ENCODE measurements at places on chromosomes 2 and 18. TPM values are rescaled to one million over a fixed set of nuclear protein-coding genes. Genes with fewer than 3 reads are reported as not detected.

DNA sequence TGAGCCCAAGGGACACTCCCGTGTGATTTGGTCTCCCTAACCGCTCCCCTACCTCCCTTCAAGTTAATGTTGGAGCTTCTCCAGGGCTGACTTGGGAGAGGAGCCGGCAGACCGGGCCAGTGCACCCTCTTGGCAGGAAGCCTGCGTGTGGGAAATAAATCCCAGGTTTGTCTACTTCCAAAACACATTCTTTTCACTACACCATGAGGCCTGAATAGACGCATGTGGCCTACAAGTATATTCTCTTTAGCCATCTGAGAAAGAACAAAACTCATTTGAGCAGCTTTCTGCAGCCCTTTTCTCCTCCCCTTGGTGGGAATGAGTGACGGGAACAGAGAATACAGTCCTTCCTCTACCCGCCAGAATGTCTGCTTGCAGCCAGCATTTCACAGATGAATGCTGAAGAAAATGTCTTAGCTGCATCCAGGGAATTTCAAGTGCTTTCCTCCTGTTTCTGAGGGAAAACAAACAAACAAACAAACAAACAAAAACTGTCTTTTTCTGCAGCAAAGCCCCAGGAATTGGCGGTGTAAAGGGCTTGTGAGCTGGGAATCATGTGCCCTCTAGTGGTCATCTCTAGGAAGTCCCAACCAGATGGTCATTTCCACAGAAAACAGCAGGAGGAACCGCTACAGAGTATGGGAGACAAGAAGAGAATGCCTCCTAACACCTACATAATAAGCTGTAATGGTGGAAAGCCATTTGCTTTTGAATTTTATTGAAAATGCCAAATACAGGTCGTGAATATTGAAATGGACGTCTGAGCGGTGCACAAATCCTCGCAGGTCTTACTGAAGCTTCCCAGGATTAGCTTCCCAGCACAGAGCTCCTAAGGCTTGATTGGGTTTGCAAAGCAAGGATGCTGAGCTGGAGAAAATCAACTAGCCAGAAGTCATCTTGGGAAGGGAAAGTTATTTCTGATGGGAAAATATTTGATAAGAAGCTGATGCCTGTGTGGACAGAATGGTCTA is 41.2 kb upstream of the DAPL1 start:
- H3K4me1 ChIP-seq, result no peaks in the 10 kb centered on the region
- H3K27me3 ChIP-seq, result peaks cover 8% of the 10 kb centered on the region
- H3K27ac ChIP-seq, result no peak overlapping the region
- DNase-seq, result peak; percentile 31
- H3K36me3 ChIP-seq, result no peaks in the 10 kb centered on the region

GRCh38 chr2:184162426-184162825 is 435.9 kb upstream of the ZNF804A start:
- no peaks in the 10 kb centered on the region for H3K36me3 ChIP-seq
- no peaks in the 10 kb centered on the region for H3K4me1 ChIP-seq
- no peak overlapping the region for H3K27ac ChIP-seq
- no peak for DNase-seq

- H3K27ac ChIP-seq, result no peak overlapping the region
- no peak overlapping the region for H3K4me3 ChIP-seq
- no peak for DNase-seq
- H3K27me3 ChIP-seq, result no peaks in the 10 kb centered on the region
- no peaks in the 10 kb centered on the region for H3K36me3 ChIP-seq
- H3K4me1 ChIP-seq, result no peaks in the 10 kb centered on the region
Measured at GRCh38 chr2:128378231-128379020, 59.8 kb upstream of the HS6ST1 start.

DNA sequence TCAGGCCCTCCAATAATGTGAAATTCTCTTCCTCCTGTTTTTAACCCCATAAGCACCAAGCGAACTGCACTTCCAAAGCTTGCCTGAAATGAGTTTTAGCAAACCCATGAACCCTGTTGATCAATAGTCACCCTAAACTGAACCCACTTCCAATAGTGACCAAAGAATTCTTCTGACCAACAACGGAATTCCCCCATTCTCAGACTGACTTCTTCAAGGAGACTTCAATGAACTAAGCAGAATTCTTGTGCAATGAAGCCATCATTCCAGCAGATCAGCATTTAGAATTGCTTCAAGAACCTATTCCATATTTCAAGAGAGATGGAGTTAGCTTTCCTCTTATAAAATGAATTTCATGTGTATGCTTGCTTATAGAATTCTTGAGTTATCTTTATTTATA is 176.9 kb upstream of the FN1 start:
- no peaks in the 10 kb centered on the region for H3K4me1 ChIP-seq
- H3K27ac ChIP-seq, result no peak overlapping the region
- no peaks in the 10 kb centered on the region for H3K36me3 ChIP-seq
- H3K27me3 ChIP-seq, result peaks cover 25% of the 10 kb centered on the region

DNA sequence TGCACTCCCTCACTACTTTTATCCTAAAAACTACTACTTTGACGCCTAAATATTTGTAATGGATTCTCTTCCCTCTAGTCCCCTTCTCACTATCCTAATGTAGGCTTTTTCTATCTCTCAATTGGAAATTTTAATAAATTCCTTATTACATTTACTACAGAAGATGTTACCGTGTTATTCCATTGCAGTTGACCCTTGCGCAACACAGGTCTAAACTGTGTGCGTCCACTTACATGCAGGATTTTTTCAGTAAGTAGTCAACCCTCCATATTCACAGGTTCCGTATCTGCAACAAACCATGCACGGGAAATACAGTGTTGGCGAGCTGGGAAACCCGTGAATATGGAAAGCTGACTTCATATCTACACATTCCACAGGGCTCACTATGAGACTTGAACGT is 239.8 kb downstream of the XIRP2 start:
- H3K36me3 ChIP-seq, result no peaks in the 10 kb centered on the region
- H3K27ac ChIP-seq, result no peak overlapping the region
- DNase-seq, result no peak
- H3K27me3 ChIP-seq, result no peaks in the 10 kb centered on the region
- H3K4me1 ChIP-seq, result no peaks in the 10 kb centered on the region

DNA sequence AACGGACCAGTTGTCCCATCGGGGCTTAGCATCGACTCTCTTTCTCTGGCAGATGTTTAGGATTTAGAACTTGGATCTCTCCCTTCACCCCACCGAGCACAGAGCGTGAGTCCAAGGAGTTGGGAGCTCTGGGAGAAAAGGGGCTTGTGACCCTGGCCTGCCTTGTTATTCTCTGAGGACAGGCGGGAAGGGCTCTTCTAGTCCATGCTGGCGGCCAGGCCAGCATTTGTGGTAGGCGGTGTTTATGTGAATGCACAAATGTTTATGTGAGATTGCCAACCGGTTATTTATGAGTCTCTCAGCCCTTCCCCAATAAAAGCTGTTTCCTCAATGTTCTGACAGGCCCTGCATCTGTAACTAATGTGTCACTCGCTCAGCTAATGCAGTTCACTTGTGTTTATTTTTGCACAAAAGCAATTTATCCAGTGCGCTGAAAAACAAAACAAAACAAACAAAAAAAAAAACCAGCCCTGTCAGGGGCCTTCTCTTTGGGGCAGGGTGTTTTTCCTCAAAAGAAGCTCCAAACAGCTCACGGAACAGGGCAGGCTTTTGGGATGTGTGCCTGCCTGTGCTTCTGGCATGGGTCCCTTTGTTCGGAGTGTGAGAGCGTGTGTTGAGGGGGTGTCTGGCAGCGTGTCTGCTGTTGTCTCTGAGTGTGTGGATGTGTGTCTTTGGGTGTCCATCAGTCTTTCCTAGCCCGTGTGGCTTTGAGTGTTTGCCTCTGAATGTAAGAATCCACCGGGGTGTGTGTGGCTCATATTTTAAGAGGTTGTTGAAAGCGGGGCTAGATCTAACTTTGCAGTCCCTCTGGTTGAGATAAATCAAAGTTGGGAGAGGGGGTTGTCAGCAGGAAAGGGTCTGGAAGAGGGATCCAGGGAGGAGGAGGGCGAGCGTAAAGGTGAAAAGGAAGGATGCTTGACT is 52.8 kb upstream of the HAAO start:
- H3K36me3 ChIP-seq, result no peaks in the 10 kb centered on the region
- no peak for DNase-seq
- H3K4me1 ChIP-seq, result no peaks in the 10 kb centered on the region
- H3K27me3 ChIP-seq, result no peaks in the 10 kb centered on the region
- H3K27ac ChIP-seq, result peak overlapping the region; percentile 4

DNA sequence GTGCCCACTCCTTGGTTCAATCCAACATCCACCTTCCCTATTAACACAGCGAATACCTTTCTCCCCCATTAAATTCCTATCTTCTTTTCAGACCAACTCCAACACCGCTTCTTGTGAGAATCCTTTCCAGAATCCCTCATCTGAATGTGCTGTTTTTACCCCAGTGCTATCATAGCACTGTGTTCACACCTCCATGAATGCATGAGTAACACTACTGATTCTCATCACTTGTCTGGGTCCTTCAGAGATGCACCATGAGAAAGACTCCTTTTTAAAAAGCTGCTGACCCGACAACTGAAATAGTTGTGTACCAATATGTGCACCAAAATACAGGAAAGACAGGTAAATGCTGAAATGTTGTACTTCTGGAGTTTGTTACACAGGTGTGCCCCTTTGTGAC is 18.8 kb downstream of the MGAT4A start:
- H3K27ac ChIP-seq, result peak overlapping the region; percentile 0
- H3K36me3 ChIP-seq, result no peaks in the 10 kb centered on the region
- no peak for DNase-seq
- no peak overlapping the region for H3K4me3 ChIP-seq
- H3K4me1 ChIP-seq, result peaks cover 58% of the 10 kb centered on the region
- no peaks in the 10 kb centered on the region for H3K27me3 ChIP-seq

- H3K27me3 ChIP-seq, result no peaks in the 10 kb centered on the region
- H3K36me3 ChIP-seq, result no peaks in the 10 kb centered on the region
- no peak overlapping the region for H3K4me3 ChIP-seq
- no peak overlapping the region for H3K27ac ChIP-seq
Measured at GRCh38 chr2:82665691-82666090, 1793.4 kb downstream of the SUCLG1 start.

- H3K36me3 ChIP-seq, result no peaks in the 10 kb centered on the region
- H3K27ac ChIP-seq, result no peak overlapping the region
- no peaks in the 10 kb centered on the region for H3K4me1 ChIP-seq
- H3K27me3 ChIP-seq, result peaks cover 5% of the 10 kb centered on the region
- no peak overlapping the region for H3K4me3 ChIP-seq
- no peak for DNase-seq
Measured at GRCh38 chr2:223102040-223102400, 50.0 kb downstream of the KCNE4 start.

DNA sequence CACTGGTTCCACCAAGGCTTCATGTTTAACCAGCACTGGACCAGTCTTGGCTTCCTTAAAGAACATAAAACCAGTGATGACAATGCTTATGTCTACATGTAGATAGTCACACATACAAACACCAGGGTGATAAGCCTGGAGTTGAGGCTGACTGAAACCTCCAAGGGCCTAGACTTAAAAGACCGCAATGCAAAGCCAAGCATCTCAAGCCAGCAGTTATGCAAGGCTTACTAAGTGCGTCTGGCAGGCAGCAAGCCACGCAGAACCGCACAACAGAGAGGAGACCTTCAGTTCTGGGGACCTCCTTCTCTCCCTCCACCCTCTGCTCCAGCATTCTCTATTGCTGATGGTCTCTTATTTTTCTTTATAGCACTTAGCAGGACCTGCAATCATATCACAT is 63.2 kb upstream of the ACAA2 start:
- no peak overlapping the region for H3K27ac ChIP-seq
- H3K36me3 ChIP-seq, result no peaks in the 10 kb centered on the region
- H3K4me3 ChIP-seq, result no peak overlapping the region
- H3K27me3 ChIP-seq, result peaks cover 11% of the 10 kb centered on the region
- no peaks in the 10 kb centered on the region for H3K4me1 ChIP-seq

DNA sequence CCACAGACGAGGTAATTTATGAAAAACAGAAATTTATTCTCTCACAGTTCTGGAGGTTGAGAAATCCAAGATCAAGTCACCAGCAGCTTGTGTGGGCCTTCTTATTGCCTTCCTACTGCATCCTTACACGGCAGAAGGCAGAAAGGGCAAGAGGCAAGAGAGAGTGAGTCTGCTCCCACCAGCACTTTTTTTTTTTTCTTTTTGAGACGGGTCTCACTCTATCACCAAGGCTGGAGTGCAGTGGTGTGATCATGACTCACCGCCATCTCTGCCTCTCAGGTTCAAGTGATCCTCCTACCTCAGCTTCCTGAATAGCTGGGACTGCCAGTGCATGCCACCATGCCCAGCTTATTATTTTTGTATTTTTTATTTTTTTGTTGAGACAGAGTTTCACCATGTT is 78.5 kb upstream of the HK2 start:
- no peak for DNase-seq
- no peak overlapping the region for H3K4me3 ChIP-seq
- H3K36me3 ChIP-seq, result peaks cover 4% of the 10 kb centered on the region

GRCh38 chr2:219446101-219446504 is 11.5 kb downstream of the SPEG start:
- no peak overlapping the region for H3K27ac ChIP-seq
- H3K4me1 ChIP-seq, result peaks cover 14% of the 10 kb centered on the region
- no peak overlapping the region for H3K4me3 ChIP-seq
- no peak for DNase-seq
- peaks cover 27% of the 10 kb centered on the region for H3K27me3 ChIP-seq

- H3K4me3 ChIP-seq, result no peak overlapping the region
- peaks cover 9% of the 10 kb centered on the region for H3K27me3 ChIP-seq
- peaks cover 5% of the 10 kb centered on the region for H3K4me1 ChIP-seq
- no peaks in the 10 kb centered on the region for H3K36me3 ChIP-seq
- H3K27ac ChIP-seq, result no peak overlapping the region
Measured at GRCh38 chr2:17199741-17200140, 318.5 kb downstream of the RAD51AP2 start.

GRCh38 chr2:173134703-173135102 is 59.1 kb downstream of the MAP3K20 start:
- DNase-seq, result no peak
- no peak overlapping the region for H3K4me3 ChIP-seq
- no peaks in the 10 kb centered on the region for H3K27me3 ChIP-seq
- peaks cover 21% of the 10 kb centered on the region for H3K4me1 ChIP-seq

SLC38A11 gene
- 14.3 TPM for polyA plus RNA-seq

CNRIP1 gene
- not detected for polyA plus RNA-seq

PLGLB2 gene
- 0.25 TPM for polyA plus RNA-seq

SLC11A1 gene
- polyA plus RNA-seq, result 1.1 TPM

PTPRN gene
- polyA plus RNA-seq, result 0.80 TPM

CTAGE1 gene
- not detected for polyA plus RNA-seq

DSG1 gene
- not detected for polyA plus RNA-seq

TUBA4B gene
- polyA plus RNA-seq, result not detected

SERPINB11 gene
- not detected for polyA plus RNA-seq

ASIC4 gene
- not detected for polyA plus RNA-seq

ACP1 gene
- polyA plus RNA-seq, result 202 TPM

FSHR gene
- not detected for polyA plus RNA-seq

SRD5A2 gene
- polyA plus RNA-seq, result not detected

Data from naive B cell (primary cell).